Purkinje cell (primary cell): ENCODE measurements at places on chromosomes 11 and 22. TPM values are rescaled to one million over a fixed set of nuclear protein-coding genes. Genes with fewer than 3 reads are reported as not detected.

Gene FZD4
- polyA plus RNA-seq: 0.13 and 0.74 TPM in 2 replicates

Gene RAG1
- not detected in 2 replicates for polyA plus RNA-seq

Gene DEPDC7
- polyA plus RNA-seq: 0.95 TPM in 1 of 2 replicates, not detected in the other

Gene PDXP
- 35.5 and 50.4 TPM in 2 replicates for polyA plus RNA-seq
